ENCODE measurements at places on chromosomes 7 and 10.
A peak's percentile ranks its signal among the peaks of the same experiment; 100 is the strongest.

GRCh38 chr7:40644454-40645188 lies 509.8 kb downstream of the SUGCT start:
- no peak for DNase-seq

- DNase-seq, result no peak
Measured at GRCh38 chr7:132817949-132818348, 241.7 kb upstream of the PLXNA4 start.

- DNase-seq, result no peak
Measured at GRCh38 chr10:26550774-26551526, 112.8 kb downstream of the APBB1IP start.

DNA sequence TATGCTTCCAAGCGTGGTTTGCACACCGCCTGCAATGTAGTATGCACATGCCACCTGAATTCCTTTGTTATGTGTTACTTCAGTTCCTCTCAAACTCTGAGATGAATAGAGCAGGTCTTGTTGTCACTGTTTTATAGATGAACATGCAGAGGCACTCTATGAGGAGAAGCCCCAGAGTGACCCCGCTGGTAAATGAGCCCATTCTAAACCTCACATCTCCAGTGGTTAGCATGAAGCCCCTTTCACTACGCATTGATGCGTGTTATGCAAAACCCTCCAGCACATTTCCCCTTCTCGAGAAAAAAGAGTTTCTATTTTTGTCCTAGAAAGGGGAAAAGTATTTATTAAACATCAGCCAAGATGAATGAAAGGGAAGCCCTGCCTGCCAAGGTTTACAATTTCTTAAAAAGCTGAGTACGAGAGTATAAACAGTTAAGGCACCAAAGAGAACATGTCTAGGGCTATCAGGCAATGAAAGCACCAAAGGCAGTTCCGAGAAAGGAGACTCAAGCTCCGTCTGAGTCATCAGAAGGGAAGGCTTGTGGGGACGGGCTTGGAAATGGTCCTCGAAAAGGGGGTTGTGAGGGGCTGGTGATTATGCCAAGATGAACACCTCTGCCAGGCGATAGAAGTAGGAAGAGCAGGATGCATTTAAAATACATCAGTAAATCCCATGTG lies 58.7 kb upstream of the PFKP start:
- DNase-seq, result no peak

- no peak for DNase-seq
Measured at GRCh38 chr7:158259141-158259540, 328.5 kb downstream of the PTPRN2 start.

GRCh38 chr7:130942211-130942964 lies 208.4 kb upstream of the KLF14 start:
- DNase-seq, result peak; percentile 53

- peak; percentile 35 for DNase-seq
Measured at GRCh38 chr7:76512941-76513816, 2.8 kb downstream of the UPK3B start.

- no peak for DNase-seq
Measured at GRCh38 chr10:88442716-88443115, 140.4 kb downstream of the RNLS start.

DNA sequence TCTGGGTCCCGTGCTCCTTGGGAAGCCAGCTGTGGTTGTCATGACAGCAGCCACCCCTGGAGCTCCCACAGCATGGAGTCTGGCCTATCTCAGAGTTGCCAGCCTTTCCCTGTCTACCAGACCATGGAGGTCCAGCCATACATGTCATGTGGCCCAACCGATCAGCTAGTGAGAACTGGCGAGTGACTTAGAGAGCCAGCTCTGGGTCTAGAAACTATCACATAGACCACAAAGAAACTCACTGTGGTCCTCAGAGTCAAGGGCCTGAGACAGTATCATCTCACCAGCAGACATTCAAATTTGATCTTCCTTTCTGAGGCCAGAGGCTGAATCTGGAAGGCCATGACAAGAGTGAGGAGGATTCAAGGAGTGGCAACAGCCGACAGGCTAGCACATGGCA lies 223.3 kb upstream of the GPR26 start:
- DNase-seq, result no peak

GRCh38 chr10:13483073-13483472 lies 45.7 kb downstream of the BEND7 start:
- no peak for DNase-seq
